CD4-positive, alpha-beta T cell treated with Interleukin-17A for 4 hours (primary cell): ENCODE measurements at places on chromosomes 7 and 10.

GRCh38 chr7:46155367-46155766 lies 234.3 kb upstream of the IGFBP3 start:
- no peak for DNase-seq

DNA sequence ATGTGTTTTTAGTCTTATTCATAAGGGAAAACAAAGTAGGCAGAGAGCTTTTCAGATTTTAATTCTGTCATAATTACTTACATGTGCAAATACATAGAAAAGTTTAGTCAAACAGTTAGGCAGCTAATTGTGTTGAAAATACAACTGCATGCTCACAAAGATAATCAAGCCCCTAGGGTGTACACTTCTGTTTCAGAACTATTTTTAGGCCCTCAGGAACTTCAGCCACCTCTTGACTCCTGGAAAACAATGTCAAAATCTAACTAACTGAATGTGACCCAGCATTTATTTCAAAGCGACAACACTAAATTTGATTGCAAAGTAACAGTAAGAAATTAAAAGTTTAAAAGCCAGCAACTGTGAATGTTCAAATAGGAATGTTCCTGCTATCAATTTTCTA lies 599.0 kb upstream of the LRRTM3 start:
- DNase-seq: no peak

GRCh38 chr7:115227473-115228235 lies 305.8 kb downstream of the MDFIC start:
- no peak for DNase-seq

- DNase-seq: no peak
These were observed 51.9 kb downstream of the SORBS1 start for GRCh38 chr10:95509251-95509650.

DNA sequence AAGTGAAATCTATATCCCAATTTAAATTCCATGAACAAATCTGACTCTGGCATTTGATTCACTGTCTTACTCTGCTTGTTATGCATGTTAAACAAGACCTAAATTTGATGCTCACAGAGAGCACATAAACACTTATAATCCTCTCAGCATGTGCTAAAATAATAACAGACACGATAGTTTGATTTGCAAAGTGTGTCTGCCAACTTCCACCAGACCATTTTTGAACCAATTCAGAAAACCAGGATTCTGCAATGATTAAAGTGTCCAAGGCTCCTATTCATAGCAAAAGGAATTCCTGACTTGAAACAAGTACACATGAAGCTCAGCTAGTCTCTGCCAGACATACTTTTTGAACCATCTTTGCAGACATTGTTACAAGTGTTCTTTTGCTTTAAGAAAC lies 11.2 kb downstream of the RBM20 start:
- DNase-seq: no peak

DNA sequence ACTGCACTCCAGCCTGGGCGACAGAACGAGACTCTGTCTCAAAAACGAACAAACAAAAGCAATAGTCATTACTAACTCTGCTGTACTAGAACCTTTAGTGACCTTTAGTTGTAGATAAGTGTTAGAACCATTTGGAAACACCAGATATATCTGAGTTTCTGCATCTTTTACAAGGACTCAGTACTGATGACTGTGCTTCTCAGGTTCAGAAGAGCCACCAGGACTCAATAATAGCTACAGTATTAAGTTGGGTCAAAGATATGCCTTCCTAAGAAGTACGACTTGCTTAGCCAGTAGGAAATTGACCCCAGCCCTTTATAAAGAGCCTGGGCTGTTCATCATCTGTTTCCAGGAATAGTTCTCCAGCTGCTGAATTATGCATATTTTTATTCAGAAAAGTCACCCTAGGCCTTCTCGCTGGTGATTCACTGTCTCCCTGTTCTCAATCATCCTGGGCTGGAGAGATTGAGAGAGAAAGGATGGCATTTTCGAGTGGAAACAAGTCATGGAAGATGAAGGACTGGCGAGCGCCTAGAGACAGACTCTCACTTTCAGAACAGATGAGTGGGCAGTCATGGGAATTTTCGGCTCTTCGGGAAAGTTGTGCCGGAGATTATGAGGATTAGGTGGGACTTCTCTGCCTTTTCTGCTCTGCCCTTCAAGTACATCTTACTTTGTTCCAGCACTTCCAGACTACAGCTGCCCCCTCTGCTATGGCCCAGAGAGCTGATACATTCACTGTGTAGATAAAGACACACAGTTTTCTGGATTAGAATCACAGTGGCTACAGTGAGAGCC lies 316.1 kb downstream of the CCDC3 start:
- no peak for DNase-seq

- no peak for DNase-seq
These were observed 1.7 kb upstream of the ANKRD22 start for GRCh38 chr10:88853155-88853881.

- no peak for DNase-seq
These were observed 19.2 kb downstream of the GAD2 start for GRCh38 chr10:26235761-26236160.
